Activated CD4-positive, alpha-beta T cell treated with anti-CD3 and anti-CD28 coated beads, Interleukin-2, amount 50 U/mL, for 24 hours (primary cell): ENCODE measurements at places on chromosomes 2 and 18.

- no peak for DNase-seq
These were observed 104.2 kb downstream of the SH3BP4 start for GRCh38 chr2:235055891-235056516.

GRCh38 chr18:29251681-29252080, 1074.8 kb upstream of the CDH2 start:
- no peak for DNase-seq

DNA sequence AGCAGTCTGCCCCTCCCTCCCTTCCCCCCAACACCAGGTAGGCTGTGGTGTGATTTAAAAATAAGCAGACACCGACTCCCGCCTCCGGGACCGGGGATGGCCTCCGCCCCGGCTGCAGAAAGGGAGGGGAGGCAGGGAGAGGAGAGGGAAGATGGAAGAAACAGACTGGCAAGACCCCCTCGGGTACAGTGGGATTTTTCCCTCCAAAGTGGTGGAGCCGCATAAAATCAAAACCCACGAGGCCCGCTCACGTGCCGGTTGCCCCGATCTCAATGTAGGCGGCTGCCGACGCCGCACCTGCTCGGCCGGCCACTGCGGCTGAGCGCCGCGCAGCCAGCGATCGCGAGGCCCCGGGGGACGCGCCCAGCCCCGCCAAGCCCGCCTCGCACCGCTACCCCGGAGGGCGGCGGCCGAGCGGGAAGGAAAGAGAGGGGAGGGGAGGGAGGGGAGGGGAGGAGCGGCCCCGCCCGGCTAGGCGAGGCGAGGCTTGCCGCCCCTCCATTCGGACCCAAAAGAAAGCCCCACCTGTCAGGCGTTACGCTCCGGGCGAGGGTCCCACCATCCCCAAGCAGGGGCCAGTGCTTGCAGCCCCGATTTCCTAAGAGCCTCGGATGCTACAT, 811 bp downstream of the ADD2 start:
- no peak for DNase-seq

DNA sequence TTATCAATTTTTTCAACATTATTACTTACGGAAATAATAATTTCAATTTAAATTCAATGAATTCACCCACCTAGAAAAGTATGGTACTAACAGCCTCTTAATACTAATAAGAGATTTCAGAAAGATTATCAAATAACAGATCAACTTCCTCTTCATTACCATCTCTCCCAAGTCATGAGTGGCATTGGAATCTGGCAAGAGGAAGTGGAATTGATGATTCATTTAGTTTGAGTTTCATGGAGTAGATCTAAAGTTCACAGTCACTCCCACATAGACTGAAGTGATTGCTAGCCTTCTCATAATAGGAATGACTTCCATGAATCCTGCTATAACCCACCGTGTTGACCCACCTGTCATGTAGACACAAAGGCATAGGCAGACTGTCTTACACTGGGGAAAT, 77.7 kb upstream of the WDR75 start:
- DNase-seq, result no peak

- DNase-seq, result no peak
These were observed 43.7 kb upstream of the SEMA4C start for GRCh38 chr2:96913398-96914202.

GRCh38 chr18:11883153-11883552, 25.0 kb downstream of the MPPE1 start:
- DNase-seq, result no peak

DNA sequence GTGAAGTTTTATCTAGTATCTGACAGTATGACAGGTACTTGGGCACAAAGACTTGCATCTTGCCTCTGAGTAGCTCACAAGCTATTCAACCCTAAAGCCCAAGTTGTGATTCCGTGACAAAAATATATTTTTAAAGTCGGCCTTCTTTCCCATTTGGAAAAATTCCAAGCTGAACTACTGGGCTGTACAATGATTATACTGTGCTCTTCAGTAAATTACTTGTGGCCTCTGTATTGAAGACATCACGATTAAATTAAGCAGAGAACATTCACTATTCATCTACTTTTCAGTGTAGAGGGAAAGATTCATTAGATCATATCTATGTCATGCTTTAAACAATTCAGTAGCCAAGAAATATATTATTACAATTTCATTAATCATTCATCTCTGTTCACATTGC, 282.2 kb downstream of the CDH2 start:
- no peak for DNase-seq

DNA sequence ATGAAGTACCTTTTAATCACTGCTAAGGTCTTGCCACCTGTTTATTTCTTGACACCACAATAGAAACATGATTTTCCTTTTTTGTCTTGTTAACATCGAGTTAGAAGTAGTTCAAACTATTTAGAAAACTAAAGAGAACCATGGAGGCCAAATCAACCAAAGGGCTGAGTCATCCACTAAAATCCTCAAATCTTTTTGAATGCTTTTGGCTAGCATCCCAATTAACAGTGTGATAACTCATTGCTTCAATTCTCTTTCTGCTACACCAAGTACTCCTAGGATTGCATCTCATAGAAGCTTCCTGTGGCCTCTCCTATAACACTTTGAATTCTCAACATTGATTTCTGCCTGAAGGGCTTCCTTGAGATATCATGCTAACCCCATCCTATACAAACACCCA, 159.9 kb upstream of the MMADHC start:
- DNase-seq, result no peak

DNA sequence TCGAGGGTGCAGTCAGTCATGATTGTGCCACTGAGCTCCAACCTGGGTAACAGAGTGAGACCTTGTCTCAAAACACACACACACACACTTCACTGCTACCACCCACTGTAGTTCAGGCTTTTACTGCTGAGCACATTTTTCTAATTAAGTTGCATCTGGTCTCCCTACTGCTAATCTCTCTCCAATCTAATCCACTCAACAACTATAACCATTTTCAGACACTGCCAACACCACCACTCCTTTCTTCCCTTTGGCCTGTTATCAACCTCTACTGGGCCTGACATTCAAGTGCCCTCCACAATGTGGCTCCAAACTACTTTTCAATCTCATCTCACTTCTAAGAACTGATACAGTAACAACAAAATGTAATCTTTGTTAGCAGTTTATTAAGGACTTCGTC, 44.8 kb downstream of the RMP24 start:
- no peak for DNase-seq

DNA sequence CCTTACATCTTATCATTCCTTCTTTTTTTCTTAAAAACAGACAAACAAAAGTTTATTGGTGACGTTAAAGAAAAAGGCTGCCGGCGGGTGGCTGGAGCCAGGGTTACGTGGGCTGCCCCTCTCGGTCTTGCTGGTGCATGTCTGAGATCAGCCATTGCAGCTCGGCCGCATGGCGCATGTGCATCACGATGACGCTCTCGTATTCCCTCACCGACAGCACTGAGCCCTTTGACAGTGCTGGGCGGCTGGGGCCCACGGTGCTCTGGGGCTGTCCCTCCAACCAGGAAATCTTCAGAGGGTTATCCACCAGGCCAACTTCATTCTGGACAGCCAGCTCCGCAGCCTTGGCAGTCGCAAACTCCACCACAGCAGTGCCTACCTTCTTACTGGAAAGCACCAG, 1081.8 kb upstream of the TMEFF2 start:
- no peak for DNase-seq
